Activated T-helper 2 cell treated with anti-CD3 and anti-CD28 coated beads, Interferon-gamma antibody, Interleukin-2, Interleukin-4, amounts not matched to agents 10 μg/mL and 5 μg/mL and 100 μg/mL, durations not matched to agents 14 hours and 24 hours and 36 hours (primary cell): ENCODE measurements at places on chromosomes 7 and 10. TPM values are rescaled to one million over a fixed set of nuclear protein-coding genes. Genes with fewer than 3 reads are reported as not detected.

GPR26 gene
- total RNA-seq, result not detected in 2 replicates

PARG gene
- total RNA-seq, result 34.8 and 34.9 TPM in 2 replicates

IGF2BP3 gene
- total RNA-seq, result 16.6 and 18.2 TPM in 2 replicates

CALML3 gene
- not detected in 2 replicates for total RNA-seq

MMP21 gene
- total RNA-seq, result 0.11 TPM in 2 replicates

DMBT1 gene
- not detected in 2 replicates for total RNA-seq

NRG3 gene
- not detected in 2 replicates for total RNA-seq

PRLHR gene
- total RNA-seq, result not detected in 2 replicates

MKX gene
- total RNA-seq, result not detected in 2 replicates

GHRHR gene
- not detected in 2 replicates for total RNA-seq

PNLIPRP2 gene
- not detected in 2 replicates for total RNA-seq

FXYD4 gene
- not detected in 2 replicates for total RNA-seq
